Cardiac fibroblast (primary cell): ENCODE measurements at places on chromosomes 1 and 21.
A peak's percentile ranks its signal among the peaks of the same experiment; 100 is the strongest.

DNA sequence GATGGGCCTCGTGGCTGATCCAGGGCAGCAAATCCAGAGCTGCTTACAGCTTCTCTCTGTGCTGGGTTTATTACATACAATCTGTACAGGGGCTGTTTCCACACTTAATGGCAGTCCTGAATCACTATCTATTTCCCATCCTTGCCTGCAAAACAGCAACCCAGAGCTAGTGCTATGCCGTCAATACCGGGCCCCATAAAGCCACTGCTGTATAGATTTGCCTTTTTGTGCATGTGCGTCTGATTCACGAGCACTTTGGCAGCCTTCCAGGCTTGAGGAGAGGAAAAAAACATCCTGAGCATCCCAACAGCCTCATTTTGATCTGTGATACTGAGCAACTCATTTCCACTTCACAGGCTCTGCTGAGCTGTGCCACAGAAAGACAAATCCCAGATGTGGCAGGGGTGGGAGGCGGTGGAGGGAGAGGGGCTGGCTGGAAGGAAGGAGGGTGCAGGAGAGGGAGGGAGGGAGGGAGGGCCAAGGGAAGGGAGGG, 65.2 kb upstream of the TARBP1 start:
- peak; percentile 99 for DNase-seq

DNA sequence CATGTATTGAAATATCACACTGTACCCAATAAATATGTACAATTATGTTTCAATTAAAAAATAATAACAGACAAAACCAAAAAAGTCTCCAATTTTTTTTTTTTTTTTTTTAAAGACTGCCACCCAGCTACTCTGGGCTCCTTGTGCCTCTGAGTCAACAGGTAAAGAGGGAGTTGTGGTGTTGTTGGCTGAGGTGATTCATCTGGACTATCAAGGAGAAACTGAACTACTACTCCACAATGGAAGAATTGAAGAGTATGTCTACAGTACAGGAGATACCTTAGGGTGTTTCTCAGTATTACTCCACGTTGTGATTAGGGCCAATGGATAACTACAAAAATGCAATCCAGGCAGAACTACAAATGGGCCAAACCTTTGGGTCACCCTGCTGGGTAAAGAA, 67.9 kb downstream of the SCMH1 start:
- no peak for DNase-seq

DNA sequence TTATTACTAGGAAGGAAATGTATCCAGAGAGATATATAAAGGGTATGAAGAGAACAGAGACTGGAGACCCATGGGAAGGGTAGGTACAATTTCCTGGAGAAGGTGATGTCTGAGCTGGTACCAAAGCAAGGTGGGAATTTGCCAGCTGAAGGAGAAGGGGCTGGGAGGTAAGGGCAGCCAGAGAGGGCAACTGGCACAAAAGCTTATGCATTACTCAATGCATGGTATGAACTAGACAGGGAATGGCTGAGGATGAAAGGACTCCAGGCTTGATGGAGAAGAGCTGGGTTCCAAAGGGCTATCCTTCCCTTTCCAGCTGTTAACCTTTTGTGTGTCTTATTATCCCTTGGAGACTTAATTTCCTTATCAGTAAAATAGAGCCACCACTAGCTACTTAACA, 113.6 kb upstream of the GADD45A start:
- DNase-seq, result no peak

DNA sequence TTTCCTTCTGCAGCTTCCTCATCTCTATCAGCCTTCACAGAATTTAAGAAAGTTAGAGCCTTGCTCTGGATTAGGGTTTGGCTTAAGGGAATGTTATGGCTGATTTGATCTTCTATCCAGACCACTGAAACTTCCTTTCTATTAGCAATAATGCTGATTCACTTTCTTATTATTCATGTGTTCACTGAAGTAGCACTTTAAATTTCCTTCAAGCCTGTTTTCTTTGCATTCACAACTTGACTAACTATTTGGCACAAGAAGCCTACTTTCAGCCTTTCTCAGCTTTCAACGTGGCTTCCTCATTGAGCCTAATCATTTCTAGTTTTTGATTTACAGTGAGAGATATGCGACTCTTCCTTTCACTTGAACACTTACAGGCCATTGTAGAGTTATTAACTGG, 528.5 kb downstream of the PLPP3 start:
- DNase-seq, result no peak

GRCh38 chr1:52359676-52360594, 6.1 kb downstream of the CC2D1B start:
- no peak for DNase-seq

GRCh38 chr1:204828352-204828850, 42.3 kb upstream of the NFASC start:
- DNase-seq, result peak; percentile 31

GRCh38 chr1:234089396-234089795, 184.9 kb downstream of the SLC35F3 start:
- DNase-seq, result no peak

DNA sequence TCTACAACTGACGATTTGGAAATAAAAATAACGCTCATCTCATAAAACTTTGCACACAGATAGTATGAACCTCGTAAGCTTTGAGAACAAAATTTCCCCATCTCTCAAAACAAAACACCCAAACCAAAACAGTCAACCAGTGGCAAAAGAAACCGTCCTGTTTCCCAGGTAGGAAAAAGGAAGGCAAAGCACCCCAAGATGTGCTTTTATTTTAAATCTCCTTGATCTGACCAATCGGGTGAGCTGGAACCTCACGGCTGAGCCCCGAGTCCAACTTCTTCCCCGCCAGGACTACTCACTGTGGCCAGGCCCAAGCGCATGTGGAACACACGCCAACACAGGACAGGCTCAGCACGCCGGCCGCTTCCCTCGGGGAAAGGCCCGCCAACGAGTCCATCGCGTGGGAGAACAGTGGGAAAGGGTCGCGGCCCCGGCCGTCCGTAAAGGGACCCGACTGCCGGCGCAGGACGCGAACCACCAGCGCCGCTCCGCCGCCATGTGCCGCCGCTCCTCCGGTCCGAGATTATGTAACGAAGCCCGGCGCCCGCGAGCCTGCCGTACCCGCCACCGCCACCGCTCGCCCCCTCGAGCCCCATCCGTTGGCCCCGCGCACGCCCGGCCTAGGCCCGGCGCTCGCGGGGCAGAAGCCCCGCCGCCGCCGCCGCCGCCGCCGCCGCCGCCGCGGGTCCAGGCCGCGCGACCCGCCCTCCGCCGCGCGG, 759 bp downstream of the AHCTF1 start:
- peak; percentile 72 for DNase-seq

DNA sequence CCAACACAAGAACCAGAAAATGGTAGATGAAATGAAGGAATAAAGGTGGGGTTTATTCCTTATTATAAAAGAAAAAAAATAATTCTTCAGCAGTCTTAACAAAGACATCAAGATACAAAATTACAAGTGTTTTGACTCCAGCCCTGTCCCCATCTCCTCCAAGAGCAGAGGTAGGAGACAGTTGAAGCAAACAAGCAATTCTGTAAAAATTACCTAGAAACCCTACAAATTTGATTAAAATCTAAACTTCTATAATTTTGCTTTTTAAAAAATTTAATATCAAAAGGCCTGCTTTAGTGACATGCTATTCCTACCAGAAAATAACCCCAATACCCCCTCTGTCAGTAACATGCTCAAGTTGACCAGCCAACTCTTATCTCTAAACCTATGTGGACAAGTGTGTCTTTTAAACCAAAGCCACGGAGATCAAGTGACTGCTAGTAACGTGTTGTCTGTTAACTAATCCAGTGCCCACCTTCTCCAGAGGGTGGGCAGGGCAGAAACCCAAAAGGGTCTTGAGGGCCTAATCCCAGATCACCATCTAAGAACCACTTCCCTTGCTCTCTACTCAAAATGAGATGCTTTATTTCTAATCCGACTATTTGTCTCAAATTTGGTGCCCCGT, 8.4 kb downstream of the GLUL start:
- DNase-seq, result no peak

- DNase-seq, result no peak
These were observed 325.6 kb downstream of the DISC1 start for GRCh38 chr1:231952154-231952553.

- no peak for DNase-seq
These were observed 610 bp downstream of the AJAP1 start for GRCh38 chr1:4654764-4655673.

DNA sequence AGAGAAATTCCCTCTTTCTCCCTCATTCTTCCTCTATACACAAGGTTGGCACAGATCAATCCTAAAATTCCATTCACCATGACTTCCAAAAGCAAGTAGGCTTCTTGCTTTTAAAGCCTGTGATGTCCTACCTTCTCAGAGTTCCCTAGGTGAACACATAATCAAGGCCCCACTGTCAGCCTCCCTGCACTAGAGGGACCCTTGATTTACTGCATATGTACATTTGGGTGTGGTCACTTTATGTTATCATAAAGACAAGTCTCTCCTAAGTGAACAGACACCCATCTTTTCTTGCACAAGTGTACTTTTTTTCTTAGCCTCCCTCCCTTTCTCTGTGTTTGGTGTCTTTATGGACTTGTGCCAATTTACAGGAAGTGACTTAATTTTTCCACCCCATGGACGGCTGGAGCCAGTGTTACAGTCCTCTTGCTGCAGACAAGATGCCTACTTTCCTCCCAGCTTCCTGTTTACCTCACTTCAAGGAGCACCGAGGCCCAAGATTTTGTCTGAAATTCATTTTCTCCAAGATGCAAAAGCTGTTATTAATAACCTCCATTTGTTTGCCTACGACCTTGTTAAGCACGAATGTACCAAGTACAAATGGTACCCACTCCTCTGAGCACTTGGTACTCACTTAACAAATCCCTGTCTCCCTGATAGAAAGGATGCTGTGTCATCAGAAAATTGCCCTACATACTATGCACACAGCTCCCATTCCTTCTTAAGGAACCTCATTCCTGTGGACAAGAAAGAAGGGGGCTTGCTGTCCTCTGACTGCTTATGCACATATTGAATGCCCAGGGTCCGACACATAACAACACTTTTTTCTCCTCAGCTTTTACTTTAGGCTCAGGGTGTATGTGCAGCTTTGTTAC, 82.8 kb upstream of the SLC44A3 start:
- DNase-seq, result peak; percentile 86

- peak; percentile 85 for DNase-seq
These were observed at the start of gene ARHGAP29 for GRCh38 chr1:94237291-94238226. Gene ARHGAP29, minus strand, starts transcription at chr1:94237584. Its CDS starts 5,973 bp downstream, at chr1:94231611.

GRCh38 chr1:92728697-92729096, 56.2 kb downstream of the EVI5 start:
- peak; percentile 41 for DNase-seq

- DNase-seq, result peak; percentile 79
These were observed 67.8 kb upstream of the SMYD2 start for GRCh38 chr1:214213136-214213535.

DNA sequence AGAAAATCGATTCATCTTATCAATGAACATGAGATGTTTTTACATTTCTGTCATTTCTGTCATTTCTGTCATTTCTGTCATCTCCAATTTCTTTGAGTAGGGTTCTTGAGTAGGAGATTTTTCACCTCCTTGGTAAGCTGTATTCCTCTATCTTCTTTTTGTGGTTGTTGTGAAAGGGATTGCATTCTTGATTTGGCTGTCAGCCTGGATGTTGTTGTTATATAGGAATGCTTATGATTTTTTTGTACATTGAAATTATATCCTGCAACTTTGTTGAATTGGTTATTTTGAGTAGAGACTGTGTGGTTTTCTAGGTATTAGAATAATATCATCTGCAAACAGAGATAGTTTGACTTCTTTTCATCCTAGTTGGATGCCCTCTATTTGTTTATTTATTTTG, 1233.7 kb downstream of the PLA2G4A start:
- DNase-seq, result peak; percentile 30

DNA sequence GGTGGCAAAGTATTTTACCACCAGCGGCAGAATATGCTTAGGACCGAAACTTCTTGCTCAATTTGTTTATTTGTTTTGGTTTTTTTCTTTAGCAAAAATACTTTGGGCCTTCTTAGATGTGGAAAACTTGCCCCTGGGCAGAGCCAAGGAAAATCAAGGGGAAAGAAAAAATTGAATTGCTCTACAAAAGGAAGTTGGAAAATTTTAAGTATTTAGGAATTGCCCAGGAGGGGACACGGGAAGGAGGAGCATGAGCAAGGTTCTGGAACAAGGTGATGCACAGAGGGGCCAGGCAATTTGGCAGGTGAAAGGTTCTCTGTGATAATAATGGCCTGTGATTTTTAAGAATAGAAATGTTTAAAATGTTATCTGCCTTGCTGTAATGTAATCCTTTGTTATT, 28.6 kb downstream of the SGIP1 start:
- no peak for DNase-seq

DNA sequence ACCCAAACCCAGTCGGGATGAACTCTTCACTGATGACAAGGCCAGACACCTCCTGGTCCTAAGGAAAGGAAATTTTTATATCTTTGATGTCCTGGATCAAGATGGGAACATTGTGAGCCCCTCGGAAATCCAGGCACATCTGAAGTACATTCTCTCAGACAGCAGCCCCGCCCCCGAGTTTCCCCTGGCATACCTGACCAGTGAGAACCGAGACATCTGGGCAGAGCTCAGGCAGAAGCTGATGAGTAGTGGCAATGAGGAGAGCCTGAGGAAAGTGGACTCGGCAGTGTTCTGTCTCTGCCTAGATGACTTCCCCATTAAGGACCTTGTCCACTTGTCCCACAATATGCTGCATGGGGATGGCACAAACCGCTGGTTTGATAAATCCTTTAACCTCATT, 10.1 kb downstream of the CZIB start:
- DNase-seq, result no peak

DNA sequence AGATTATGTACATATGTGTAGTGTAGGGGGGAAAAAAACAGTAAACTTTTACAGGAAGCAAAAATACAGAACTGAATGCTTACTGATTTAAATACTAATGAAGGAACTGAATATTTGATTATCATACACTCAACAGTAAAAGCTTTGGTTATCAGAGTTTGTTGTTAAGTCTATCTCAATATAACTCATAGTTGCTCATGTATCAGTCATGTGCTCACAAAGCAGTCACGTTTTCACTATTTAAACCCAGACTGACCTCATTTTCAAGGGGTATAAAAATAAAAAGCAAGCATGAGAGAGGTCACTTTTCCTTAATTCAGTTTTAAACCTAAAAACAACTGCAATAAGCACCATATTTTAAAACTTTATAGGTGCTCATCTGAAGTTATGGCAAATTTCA, 6.9 kb upstream of the NRAS start:
- no peak for DNase-seq
